ENCODE measurements at places on chromosomes 2 and 18.

DNA sequence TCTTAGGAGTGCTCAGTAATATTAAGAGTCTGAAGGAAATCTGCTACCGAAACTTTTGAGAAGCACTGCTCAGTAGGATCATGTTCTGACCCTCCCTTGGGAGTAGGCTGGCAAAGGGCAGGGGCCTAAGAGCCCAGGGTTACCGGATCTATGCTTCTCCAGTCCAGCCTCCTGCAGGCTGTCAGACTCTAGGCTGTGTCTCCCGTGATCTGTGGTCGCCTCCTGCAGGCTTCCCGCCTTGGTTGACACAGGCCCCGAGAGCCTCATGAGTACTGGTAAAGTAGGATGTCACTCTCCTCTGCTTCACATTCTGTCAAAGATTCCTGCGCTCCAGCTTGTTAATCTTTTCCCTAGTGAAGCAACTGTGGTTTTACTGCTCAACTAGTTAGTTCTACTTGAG lies 647.8 kb upstream of the RAB6C start:
- DNase-seq, result no peak

- no peak for DNase-seq
Observed at GRCh38 chr2:139836769-139837168, 1056.6 kb upstream of the NXPH2 start.

GRCh38 chr2:193349642-193350041 lies 1154.9 kb upstream of the TMEFF2 start:
- no peak for DNase-seq

GRCh38 chr2:18703555-18703954 lies 114.2 kb upstream of the NT5C1B start:
- no peak for DNase-seq

DNA sequence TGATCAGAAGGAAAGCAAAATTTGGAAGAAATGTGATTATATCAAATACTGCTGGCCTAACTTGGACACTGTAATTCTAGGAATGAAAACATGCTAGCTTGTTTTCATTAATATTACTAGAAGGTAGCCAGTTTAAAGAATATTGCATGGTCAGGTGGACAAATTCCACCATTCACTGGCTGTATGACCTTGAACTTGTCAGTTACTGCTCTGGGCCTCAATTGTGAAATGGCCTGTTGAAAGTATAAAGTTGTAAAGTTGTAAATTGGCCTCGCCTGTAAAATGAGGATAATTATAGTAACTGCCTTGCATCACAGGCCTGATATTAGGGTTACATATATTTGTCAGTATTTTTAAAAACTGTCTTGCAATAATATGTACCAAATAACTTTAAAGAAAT lies 398.4 kb upstream of the CHST9 start:
- no peak for DNase-seq

DNA sequence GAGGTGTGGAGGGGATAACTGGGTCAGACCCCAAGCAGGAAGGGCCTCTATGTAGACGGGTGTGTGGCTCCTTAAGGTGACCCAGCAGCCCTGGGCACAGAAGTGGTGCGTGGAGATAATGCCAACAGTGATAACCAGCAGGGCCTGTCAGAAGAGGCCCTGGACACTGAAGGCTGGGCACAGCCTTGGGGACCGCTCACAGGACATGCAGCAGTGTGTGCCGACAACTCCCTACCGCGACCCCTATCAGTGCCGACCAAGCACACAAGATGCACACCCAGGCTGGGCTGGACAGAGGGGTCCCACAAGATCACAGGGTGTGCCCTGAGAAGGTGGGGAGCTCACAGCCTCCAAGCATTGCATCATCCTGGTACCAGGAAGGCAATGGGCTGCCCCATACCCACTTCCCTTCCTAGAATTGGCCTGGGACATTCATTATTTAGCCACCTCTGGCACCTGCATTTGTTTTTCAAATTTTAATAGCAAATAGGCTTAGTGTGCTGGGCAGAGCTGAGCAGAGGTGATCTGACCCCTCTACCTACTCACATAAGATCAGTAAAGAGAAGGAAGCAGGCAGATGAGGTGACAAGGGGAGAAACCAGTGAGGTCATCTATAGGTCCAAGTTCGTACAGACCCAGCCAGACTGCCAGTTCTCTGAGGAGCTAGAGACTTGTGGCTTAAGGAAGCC lies 55.2 kb downstream of the BCL11A start:
- DNase-seq, result no peak

DNA sequence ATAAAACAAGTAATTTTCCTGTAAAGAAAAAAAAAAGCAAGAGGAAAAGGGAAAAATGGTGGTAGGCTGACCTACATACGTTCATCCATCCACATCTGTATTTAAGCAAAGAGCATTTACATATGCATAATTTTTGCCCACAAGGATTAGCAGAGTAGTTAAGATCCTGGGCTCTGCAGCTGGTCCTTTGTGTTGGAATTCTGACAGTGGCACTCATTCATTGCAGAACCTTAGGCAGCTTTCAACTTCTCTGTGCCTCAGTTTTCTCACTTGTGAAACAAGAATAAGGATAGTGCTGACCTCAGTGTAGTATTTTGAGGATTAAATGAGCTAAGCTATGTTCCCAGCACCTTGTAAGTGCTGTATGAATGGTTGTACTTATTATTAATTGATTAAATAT lies 211.3 kb downstream of the ARL4C start:
- no peak for DNase-seq

DNA sequence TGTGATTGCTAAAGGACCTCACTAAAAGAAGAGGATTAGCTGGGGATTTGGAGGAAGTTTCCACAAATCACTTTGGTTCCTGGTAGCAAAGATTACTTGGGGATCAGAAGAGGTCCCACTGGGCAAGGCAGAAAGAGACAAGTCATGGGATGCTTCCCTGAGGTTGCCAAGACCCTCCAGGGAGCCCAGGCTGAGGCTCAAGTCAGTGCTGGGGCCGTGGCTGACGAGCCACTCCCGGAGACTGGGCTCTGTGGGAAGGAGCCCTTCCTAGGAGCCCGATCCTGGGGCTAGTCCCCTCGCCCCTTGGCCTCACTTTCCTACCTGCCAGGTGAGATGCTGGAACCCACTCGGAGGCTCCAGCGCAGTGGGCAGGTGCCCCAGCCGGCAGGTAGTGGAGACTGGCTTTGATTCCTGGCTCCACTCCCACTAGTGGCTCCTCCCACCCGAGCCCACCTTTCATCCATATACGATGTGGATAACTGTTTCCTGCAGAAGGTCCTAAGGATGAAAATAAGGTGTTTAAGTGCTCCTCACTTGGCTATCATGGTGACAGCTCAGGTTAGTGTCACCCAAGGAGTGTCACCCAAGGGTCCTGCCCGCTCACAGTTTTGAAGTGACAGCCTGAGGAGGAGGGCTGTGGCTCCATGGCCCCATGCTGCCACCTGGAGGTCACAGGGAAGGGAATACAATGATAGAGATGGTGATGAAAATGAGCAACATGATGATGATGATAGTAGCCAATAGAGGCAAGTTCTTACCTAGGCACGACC lies 100.5 kb downstream of the CAPN13 start:
- DNase-seq, result peak; percentile 57

DNA sequence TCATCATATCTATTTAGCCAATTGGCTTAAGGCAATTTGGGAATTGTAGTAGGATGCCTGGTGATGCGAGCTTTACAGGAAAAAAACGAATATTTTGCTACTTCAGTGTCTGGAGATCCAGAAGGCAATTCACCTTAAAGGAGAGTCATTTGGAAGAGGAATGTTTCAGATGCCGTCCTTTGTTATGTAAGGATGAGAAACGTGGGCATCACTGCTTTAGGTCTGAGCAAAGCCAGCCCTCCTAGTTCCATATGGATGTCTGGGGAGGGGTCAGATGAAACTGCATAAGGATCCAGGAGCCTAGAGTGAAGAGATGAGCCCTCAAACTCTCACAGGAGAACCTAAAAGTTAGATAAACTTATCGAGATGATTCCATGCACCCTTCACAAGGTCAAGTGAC lies 30.9 kb upstream of the DOCK10 start:
- no peak for DNase-seq

DNA sequence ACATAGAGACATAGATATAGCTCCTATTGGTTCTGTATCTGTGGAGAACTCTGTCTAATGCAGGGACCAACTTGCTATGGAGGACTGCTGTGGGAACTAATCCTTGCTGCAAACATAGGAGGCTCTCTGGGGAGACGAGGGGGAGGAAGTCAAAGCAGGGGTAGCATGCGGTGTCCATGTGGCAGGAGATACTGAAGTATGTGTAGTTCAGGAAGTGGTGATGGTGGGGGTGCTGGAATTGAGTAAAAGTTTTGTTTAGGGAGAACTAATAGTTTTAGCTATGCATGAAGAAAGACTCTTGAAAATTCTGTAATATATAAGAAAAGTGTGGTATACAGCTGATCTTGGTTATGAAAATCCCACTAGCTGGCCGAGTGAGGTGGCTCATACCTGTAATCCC lies 62.0 kb downstream of the ANKRD44 start:
- DNase-seq, result no peak

DNA sequence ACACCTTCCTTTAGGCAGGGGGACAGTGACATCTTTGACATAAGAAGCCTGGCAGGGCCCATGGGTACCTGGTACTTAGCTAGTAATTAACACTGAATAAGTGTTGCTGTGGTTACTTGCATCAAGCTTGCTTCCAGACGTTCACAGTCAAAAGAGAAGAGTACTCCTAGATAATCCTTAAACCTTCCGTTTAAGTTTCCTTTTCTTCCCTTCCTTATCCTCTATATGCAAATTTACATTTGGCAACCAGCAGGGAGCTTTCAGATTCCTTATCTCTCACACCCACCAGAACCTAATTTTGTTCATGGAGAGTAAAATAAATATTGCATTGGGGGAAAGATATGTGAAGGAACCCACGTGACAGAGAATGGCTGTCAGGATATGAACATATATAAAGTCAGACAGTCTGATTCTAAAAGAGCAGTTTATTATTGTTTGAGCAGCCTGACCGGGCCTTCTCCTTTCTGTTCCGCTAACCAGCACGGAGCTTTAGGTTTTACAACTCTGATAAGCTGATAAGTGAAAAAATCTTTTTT lies 7.8 kb upstream of the RAB31 start:
- no peak for DNase-seq

DNA sequence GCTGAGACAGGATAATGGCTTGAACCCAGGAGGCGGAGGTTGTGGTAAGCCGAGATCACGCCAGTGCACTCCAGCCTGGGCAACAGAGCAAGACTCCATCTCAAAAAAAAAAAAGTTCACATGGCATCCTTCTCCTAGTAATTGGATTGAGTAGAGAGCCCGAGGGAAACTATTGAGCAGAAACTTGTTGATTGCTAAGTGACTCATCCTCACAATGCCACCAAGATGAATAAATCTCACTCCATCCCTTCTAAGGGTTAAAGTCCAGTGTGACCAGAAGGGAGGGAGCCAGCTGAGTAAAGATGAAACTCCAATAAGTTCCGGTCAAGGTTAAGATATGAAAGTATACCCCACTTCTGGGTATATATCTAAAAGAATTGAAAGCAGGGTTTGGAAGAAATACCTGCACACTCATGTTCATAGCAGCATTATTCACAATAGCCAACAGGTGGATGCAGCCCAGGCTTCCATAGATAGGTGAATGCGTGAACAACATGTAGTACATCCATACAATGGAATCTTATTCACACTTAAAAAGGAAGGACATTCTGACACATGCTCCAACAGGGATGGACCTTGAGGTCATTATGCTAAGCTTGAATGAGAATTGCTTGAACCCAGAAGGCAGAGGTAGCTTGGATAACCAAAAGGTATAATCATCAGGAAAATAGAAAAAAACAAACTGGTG lies 13.0 kb upstream of the FHL2 start:
- no peak for DNase-seq

GRCh38 chr18:54801374-54801773 lies 26.9 kb upstream of the RAB27B start:
- no peak for DNase-seq

GRCh38 chr2:235206980-235207579 lies 255.3 kb downstream of the SH3BP4 start:
- no peak for DNase-seq

All from effector CD8-positive, alpha-beta T cell (primary cell).